ENCODE measurements at places on chromosomes 11 and 22. TPM values are rescaled to one million over a fixed set of nuclear protein-coding genes. Genes with fewer than 3 reads are reported as not detected.

DNA sequence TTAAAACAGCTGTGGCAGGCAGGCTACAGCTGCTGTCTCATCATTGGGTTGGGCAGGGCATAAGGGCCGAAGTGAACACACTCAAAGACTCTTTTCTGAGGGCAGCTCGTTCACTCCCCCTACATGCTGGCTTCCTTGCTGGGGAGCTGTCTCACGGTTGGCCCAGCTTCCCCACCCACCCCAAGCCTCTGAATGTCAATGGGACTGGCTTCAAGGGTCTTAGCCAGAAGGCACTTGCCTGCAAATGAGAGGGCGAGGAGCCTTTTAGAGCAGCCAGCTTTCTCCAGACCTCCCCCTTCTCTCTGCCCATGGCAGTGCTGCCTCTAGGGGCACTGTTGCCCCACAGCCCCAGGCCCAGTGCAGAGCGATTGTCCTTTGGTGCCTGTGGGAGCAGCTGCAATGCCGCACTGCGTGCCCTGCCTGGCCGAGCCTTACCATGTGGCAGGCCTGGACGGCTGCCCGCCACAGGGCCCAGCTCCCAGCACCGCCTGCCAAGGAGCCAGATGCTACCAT is 94.7 kb upstream of the RASSF10 start:
- H3K27me3 ChIP-seq: no peaks in the 10 kb centered on the region
- DNase-seq: peak; percentile 16
- no peak overlapping the region for H3K27ac ChIP-seq
- H3K4me1 ChIP-seq: no peaks in the 10 kb centered on the region
- no peak overlapping the region for H3K4me3 ChIP-seq

DNA sequence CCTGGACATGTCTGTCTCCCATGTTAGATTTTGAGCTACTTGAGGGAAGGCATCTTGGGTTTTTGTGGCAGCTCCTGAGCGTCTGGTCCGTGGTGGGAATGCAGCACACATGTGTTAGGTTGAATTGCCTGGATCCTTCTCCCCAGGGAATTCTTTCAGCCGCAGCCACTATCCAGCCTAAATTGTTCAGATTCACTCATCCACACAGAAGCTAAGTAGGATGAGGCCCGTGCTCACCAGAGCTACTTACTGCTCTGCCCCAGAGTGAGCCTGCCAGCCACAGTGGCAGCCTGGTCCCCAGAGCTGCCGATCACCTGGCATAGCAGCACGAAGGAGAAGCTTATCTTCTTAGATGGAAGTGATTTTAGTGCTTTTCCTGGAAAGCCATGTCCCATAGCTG is 34.4 kb upstream of the SORL1-AS1 start:
- no peak overlapping the region for H3K27ac ChIP-seq
- no peaks in the 10 kb centered on the region for H3K27me3 ChIP-seq
- H3K4me3 ChIP-seq: no peak overlapping the region
- peaks cover 4% of the 10 kb centered on the region for H3K36me3 ChIP-seq
- DNase-seq: no peak

DNA sequence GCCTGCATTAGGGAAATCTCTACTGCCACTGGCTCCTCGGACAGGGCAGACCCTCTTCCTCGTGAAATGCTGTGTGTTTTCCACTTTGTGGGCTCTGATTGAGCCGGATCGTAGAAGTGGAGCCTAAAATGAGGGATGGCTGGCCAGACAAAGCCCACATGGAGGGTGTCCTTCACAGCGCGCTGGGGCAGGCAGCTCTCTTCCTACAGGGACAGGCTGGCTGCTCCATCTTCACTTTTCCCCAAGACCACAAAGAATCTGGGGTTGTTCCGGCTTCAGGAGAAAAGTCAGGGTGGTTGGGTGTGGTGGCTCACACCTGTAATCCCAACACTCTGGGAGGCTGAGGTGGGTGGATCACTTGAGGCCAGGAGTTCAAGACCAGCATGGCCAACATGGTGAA is 94.9 kb downstream of the MORC2 start:
- no peaks in the 10 kb centered on the region for H3K4me1 ChIP-seq
- no peaks in the 10 kb centered on the region for H3K27me3 ChIP-seq
- H3K27ac ChIP-seq: no peak overlapping the region
- peaks cover 15% of the 10 kb centered on the region for H3K36me3 ChIP-seq
- no peak for DNase-seq

- no peaks in the 10 kb centered on the region for H3K36me3 ChIP-seq
- no peak overlapping the region for H3K27ac ChIP-seq
- H3K4me3 ChIP-seq: no peak overlapping the region
- no peaks in the 10 kb centered on the region for H3K4me1 ChIP-seq
- H3K27me3 ChIP-seq: no peaks in the 10 kb centered on the region
Observed at GRCh38 chr22:48887394-48888332, 940.0 kb downstream of the BRD1 start.

GRCh38 chr22:29787371-29787980 is 20.3 kb downstream of the UQCR10 start:
- H3K27ac ChIP-seq: no peak overlapping the region
- DNase-seq: no peak
- peaks cover 3% of the 10 kb centered on the region for H3K4me1 ChIP-seq
- H3K36me3 ChIP-seq: peaks cover 35% of the 10 kb centered on the region

DNA sequence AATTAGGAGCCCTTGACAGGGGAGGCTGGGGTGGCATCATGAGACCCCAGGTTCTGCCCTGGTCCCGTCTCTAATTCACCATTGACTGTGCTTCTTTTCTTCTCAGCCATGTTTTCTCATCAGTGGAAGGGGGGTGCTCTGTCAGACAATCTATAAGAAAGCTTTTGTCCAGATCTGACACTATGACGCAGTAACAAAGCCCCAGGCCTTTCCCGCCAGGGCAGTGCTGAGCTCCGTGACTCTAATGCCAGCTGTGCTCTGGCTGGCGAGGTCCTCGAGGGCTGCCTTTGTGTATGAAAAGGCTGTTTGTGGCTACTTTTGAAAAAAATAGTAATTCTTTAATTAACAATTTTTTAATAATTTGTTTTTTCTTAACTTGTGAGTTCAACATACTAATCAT is 3.2 kb downstream of the CD6 start:
- H3K4me1 ChIP-seq: no peaks in the 10 kb centered on the region
- no peak overlapping the region for H3K4me3 ChIP-seq
- no peak overlapping the region for H3K27ac ChIP-seq
- no peaks in the 10 kb centered on the region for H3K36me3 ChIP-seq
- H3K27me3 ChIP-seq: no peaks in the 10 kb centered on the region
- no peak for DNase-seq

DNA sequence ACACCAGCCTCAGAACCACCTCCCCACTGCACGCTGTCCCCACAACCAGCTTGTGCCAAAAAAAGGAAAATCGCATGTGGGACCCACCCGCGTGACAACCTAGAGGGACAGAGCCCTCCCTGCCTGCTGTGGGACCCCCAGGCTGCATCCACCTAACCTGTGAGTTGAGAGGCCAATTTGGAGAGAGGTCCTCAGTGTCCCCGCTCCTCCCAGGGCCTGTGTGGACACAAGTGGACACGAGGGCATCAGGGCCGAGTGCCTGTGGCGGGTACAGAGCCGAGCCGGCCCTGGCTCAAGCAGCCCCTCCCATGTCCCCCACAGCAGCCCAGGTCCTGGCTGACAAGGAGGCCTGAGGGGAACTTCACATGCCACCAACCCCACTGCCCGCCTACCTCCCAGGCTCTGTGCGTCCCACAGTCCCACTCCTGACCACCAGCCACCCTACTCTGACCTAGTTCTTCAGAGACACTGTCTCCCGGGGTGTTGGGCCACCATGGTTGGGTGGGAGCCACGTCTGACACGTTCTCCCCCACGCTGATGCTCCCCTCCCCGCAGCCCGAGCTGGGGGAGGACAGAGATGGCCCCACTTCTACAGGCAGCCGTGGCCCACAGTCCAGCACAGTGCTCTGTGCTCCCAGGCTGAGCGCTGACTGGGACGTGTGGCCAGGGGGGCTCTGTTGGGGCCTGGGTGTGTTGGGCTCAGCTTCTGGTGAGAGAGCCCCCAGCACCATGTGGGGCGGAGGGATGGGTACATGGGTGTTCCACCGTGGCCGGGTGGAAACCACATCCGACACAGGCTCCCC is 19.2 kb downstream of the SELENOO start:
- no peak for DNase-seq
- H3K27ac ChIP-seq: no peak overlapping the region
- peaks cover 66% of the 10 kb centered on the region for H3K36me3 ChIP-seq
- H3K27me3 ChIP-seq: no peaks in the 10 kb centered on the region
- H3K4me3 ChIP-seq: no peak overlapping the region
- H3K4me1 ChIP-seq: no peaks in the 10 kb centered on the region

DNA sequence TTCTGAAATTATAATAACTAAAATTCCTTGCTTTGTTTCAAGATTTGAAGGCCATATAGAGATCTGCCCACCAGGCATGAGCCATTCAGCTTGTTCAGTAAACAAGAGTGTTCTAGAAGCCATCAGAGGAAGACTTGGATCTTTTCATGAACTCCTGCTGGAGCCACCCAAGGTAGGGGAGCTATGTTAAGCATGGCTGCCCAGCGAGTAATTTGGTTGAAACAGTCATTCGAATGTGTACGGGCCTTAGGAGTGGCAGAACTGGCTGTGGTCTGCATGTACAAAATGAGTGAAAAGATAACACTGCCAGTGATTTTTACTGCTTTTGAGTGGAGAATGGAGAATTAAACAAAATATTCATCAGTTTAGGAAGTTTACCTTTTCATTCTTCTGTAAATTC is 103.7 kb downstream of the PPP6R3 start:
- H3K27ac ChIP-seq: no peak overlapping the region
- DNase-seq: no peak
- no peak overlapping the region for H3K4me3 ChIP-seq
- H3K27me3 ChIP-seq: no peaks in the 10 kb centered on the region
- H3K36me3 ChIP-seq: peaks cover 84% of the 10 kb centered on the region
- no peaks in the 10 kb centered on the region for H3K4me1 ChIP-seq

DNA sequence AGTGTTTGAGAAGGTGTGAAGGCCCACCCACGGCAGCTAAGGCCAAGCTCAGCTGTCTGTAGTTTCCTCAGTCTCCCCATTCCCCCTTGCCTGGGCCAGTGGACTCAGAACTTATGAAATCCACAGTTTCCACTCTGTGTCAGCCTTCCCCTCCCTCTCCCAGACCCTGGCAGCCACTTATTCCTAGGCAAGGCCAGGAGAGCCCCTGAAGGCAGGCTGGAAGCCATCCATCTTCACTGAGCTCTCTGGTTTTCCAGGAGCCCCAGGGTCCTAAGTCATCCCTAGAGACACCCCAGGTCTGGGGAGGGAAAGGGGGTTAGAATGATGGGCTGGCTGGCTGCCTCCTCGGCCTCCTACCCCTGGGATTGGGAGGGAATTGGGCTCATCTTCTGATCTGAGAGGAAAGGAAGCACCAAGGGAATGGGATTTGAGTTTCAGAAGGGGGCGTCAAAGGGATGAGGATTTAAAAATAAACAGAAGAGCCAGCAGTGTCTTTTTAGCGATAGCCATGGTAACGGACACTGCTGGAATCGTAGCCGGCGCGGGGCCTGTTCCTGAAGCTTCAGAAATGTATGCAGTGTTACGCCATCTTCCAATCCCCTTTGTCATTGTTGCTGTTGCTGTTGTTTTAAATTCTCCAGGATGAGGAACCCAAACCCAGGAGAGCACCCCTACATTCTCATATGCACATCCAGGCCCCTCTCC is 561.1 kb upstream of the CADM1 start:
- no peaks in the 10 kb centered on the region for H3K4me1 ChIP-seq
- no peaks in the 10 kb centered on the region for H3K36me3 ChIP-seq
- no peak overlapping the region for H3K27ac ChIP-seq
- H3K27me3 ChIP-seq: no peaks in the 10 kb centered on the region
- H3K4me3 ChIP-seq: no peak overlapping the region

DNA sequence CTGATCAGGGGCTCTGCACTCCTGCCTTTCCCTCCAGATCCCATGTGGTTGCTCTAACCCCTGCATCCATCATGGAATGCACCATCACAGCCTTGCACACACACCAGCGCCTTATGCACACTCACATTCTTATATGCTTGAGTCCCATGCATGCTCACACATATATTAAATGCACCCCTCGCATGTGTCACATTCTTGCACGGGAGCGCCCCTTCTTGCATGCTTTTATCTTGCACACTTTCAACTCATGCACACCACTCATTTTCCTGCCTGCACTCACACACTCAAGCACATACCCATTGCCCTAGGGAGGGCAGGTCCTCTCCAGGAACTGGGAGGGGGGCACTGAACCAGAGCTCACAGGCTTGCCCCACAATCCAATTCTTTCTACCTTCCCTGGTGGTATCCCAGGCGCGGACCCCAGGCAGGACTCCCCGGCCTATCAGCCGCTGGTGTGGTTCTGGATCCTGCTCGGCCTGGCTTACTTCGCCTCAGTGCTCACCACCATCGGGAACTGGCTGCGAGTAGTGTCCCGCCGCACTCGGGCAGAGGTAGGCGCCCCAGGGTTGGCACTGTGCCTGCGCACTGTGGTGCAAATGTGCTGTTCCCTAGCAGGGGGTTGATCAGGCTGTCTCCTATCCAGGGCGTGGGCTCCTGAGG is 2.3 kb upstream of the CATSPERZ start:
- no peak for DNase-seq
- no peak overlapping the region for H3K4me3 ChIP-seq
- peaks cover 10% of the 10 kb centered on the region for H3K4me1 ChIP-seq
- no peak overlapping the region for H3K27ac ChIP-seq
- H3K36me3 ChIP-seq: no peaks in the 10 kb centered on the region

DNA sequence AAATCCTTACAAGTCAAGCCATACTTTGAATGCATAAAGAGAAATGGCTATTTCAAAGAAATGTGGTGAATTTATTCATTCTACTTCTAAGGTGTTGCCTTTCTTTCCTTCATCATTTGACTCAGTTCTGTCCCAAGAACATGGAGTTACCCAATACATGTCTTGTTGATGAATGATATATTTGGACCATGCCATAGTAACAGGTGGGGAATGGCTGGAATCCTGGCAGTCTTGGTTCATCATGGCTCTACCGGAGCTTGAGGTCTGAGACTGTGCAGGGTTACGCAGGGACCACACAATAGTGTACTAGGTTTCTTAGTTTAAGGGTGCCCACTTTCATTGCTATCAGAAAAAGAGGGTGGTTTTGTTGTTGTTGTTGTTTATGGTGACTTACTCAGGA is 40.3 kb upstream of the MPEG1 start:
- H3K4me1 ChIP-seq: peaks cover 15% of the 10 kb centered on the region
- no peak for DNase-seq
- no peak overlapping the region for H3K27ac ChIP-seq
- peaks cover 16% of the 10 kb centered on the region for H3K27me3 ChIP-seq
- no peaks in the 10 kb centered on the region for H3K36me3 ChIP-seq

GRCh38 chr11:13745165-13745564 is 76.7 kb downstream of the FAR1 start:
- no peaks in the 10 kb centered on the region for H3K36me3 ChIP-seq
- peak; percentile 5 for DNase-seq
- H3K27ac ChIP-seq: no peak overlapping the region
- H3K4me3 ChIP-seq: no peak overlapping the region
- peaks cover 41% of the 10 kb centered on the region for H3K27me3 ChIP-seq

- no peak overlapping the region for H3K4me3 ChIP-seq
- no peaks in the 10 kb centered on the region for H3K36me3 ChIP-seq
- no peak for DNase-seq
Observed at GRCh38 chr11:28976801-28977145, 868.6 kb downstream of the METTL15 start.

- no peak for DNase-seq
- H3K27me3 ChIP-seq: peaks cover 26% of the 10 kb centered on the region
- H3K36me3 ChIP-seq: no peaks in the 10 kb centered on the region
Observed at GRCh38 chr11:2366276-2366675, 10.8 kb upstream of the CD81 start.

The CCS gene
- 25.8 TPM for total RNA-seq

The PNPLA3 gene
- 4.1 TPM for total RNA-seq

The SCO2 gene
- total RNA-seq: 2.4 TPM

The LMNTD2 gene
- total RNA-seq: 6.1 TPM

The PHF21B gene
- total RNA-seq: 0.66 TPM

The GVQW3 gene
- total RNA-seq: 1.5 TPM

The DDTL gene
- 2.5 TPM for total RNA-seq

The CLTCL1 gene
- 21.7 TPM for total RNA-seq
